ENCODE measurements at places on chromosomes 7 and 10.
A peak's percentile ranks its signal among the peaks of the same experiment; 100 is the strongest.

DNA sequence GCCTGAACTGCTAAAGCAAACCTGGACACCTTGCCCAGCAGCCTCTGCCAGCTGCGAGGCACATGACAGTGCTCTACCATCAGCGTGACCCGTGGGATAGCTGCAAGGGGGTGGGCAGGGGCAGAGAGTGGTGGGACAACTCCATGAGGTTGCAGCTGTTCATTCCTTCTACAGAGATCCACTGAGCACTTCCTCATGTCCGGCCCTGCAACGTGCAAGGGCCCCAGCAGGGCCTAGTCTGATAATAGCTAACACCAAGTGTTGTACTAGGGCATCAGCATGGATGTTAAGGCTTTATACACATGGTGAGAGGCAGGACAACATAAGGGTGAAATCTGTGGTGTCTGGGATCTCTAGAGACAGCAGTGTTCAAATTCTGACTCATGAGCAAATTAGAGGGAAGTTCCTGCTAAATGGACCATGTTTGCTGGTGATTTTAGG, 14.3 kb downstream of the NOD1 start:
- peak; percentile 28 for DNase-seq

GRCh38 chr10:122173766-122174435, 97.2 kb upstream of the BTBD16 start:
- no peak for DNase-seq

GRCh38 chr10:61942604-61943461, 41.3 kb downstream of the ARID5B start:
- peak; percentile 87 for DNase-seq

- no peak for DNase-seq
These were observed 3.3 kb downstream of the ZMIZ1 start for GRCh38 chr10:79072041-79072441.

- DNase-seq = peak; percentile 27
These were observed 97.7 kb downstream of the TAF3 start for GRCh38 chr10:7915923-7916536.

- DNase-seq = no peak
These were observed 268.9 kb upstream of the SEMA3C start for GRCh38 chr7:81187753-81188152.

DNA sequence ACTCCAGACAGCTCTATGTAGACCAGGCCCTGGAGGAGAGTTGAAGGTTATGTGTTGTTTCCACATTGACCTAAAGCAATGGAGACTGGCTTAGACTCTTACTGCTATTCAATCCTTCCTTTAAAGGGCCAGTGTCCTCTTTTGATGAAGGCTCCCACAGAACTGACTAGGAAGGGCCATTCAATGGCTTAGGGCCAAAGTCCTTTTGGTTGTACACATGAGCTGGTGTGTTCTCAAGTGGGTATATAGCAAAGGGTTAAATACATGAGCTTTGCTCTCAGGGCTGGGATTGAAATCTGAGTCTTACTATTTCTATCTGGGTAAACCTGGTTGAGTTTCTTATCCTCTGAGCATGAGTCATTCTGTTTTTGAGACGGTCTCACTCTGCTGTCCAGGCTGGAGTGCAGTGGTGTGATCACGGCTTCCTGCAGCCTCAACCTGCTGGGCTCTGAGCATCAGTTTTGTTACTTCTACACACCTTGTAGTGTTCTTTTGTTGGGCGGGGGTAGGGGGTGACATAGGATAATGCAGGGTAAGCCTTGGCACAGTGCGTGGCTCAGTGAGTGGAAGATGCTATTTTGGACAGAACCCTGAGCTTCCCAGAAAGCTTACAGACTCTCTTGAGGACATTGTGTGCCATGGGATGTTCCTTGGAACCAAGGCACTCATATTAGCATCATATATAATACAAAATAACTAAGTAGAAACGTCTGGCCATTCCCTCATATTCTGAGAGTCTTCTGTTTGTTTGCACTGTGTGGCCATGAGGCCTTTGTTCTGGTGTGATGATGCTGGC, 90.1 kb downstream of the ABCC2 start:
- DNase-seq = peak; percentile 48

- DNase-seq = peak; percentile 56
These were observed 29.0 kb upstream of the MPP7 start for GRCh38 chr10:28331841-28332240.

- no peak for DNase-seq
These were observed 4.0 kb upstream of the BAIAP2L1 start for GRCh38 chr7:98404840-98405239.

DNA sequence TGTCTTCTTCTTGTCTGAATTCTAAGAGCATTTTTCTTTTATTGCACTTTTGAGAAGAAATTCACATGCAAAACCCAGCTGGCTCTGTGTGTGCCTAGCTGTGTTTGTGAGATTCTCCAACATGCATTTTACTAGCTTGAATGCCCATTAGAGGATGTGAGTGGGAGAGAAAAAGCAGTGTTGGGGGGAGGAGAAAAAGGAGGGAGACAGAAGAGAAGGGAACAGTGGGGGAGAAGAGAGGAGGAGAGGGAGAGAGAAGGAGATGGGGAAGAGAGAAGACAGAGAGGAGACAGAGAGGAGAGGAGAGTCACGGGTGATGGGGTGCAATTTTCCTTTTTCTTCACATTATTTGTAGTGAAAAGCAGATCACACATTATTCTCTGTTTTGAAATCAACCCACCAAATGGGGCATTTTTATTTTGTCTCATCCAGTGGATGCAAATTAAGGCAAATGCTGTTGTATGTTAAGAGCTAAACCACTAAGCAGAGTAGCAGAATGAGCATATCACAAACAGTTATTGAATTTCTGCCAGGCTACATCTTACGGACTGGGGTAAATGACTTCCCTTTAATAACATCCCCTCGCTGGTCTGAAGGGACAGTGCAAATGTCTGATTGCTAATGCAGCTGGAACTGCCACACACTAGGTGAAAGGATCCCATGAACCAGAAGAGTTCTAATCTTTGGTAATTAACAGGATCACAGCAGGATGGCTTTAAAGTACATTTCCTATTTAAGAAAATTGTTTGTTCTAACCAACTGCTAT, 849 bp downstream of the LRRN3 start:
- DNase-seq = no peak

DNA sequence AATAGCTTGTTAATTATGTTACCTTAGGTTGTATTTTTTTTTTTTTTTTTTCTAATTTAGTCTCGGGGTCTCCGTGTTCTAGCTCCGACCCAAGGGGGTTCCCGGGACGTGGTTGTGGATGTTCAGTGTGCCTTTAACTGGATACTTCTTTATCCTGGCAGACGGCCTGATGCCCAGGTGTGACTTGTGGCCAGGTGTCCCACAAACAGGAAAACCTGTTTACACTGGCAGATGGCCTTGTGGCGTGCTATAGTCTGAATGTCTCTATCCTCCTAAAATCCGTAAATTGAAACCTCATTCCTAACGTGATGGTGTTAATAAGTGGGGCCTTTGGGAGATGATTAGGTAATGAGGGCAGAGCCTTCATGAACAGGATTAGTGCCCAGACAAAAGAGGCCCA, 546.4 kb upstream of the C7orf33 start:
- no peak for DNase-seq

DNA sequence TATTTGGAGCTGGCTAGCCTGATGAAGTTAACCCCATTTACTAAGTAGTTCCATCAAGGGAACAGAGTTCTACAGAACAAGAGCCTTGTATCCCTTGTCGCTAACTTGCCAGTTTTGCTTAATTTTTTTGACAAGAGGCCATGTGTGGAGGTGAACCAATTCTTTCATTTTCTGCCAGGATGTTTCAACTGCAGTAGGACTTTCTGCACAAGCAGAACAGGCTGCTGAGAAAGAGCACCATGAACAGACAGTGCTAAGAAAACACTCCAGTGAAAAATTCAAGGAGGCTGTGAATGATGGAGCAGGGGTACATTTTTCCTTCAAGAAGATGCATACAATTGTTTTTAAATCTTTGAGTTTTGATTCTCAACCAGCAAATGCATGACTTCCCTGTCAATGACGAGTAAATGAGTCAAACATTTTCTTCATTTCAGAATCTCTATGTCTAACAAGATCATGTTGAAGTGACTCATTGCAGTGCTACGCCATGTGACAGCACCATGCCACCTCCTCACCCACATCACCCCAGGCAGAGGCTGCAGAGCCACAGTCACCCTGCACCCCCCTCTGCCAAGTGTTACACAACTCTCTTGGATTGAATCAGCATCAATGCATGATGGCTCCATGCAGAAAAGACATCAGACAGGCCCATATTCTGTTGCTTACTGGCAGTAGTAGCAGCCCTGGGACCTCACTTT, 193.1 kb downstream of the COBL start:
- DNase-seq = peak; percentile 44

GRCh38 chr10:119336599-119336998, 129.2 kb downstream of the GRK5 start:
- no peak for DNase-seq

DNA sequence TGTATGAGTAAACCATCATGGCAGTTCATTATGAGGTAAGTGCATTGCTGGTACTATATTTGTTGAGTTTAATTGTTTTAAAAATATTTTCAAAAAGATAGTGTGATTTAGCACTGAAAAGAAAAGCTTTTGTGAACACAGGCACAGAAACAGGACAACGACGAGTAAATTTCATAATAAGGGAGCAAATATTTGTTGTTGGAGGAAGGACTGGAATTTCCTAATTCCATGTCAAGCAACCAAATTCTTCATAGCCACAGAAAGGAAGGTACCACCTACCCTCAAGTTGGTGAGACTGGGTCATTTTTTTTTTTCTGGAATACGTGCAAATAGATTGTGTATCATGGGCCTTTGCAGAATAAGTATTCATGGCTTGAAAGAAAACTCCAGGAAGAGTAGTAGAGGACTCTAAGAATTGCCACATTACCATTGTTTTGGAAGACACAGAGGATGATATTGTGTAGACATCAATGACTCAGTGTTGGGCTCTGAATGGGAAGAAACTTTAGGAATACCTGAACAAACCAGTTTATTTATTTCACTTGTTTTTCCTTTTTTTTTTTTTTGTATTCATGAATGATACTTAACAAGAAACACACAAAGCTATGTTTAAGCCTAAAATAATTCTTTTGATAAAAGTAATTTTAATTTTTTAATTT, 7.8 kb downstream of the UBE2D4 start:
- no peak for DNase-seq

DNA sequence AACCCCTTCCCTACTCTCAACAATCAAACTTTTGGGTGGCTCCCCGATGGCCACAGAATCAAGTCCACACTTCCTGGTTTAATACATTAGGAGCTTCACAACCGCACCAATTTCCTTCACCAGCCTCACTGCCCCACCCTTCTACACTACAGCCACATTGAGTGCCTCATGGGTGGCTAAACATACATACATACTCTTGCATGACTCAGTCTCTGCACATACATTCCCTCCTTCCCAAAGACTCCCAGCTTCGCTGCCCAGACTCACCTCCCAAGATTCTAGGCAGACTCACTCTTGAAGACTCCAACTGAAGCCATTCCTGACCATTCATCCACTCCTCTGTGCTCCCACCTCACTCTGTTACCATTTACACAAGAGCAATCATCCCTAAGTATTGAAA, 15.9 kb downstream of the VPS41 start:
- peak; percentile 5 for DNase-seq

GRCh38 chr10:99358101-99358500, 28.9 kb downstream of the CNNM1 start:
- no peak for DNase-seq

- no peak for DNase-seq
These were observed 449.1 kb downstream of the PAXIP1 start for GRCh38 chr7:154553711-154554265.

GRCh38 chr7:132548489-132549078, 27.7 kb downstream of the PLXNA4 start:
- no peak for DNase-seq

- DNase-seq = no peak
These were observed 59.0 kb downstream of the SYPL1 start for GRCh38 chr7:106053109-106053508.

- no peak for DNase-seq
These were observed 144.5 kb upstream of the ASAH2 start for GRCh38 chr10:50395851-50396250.

DNA sequence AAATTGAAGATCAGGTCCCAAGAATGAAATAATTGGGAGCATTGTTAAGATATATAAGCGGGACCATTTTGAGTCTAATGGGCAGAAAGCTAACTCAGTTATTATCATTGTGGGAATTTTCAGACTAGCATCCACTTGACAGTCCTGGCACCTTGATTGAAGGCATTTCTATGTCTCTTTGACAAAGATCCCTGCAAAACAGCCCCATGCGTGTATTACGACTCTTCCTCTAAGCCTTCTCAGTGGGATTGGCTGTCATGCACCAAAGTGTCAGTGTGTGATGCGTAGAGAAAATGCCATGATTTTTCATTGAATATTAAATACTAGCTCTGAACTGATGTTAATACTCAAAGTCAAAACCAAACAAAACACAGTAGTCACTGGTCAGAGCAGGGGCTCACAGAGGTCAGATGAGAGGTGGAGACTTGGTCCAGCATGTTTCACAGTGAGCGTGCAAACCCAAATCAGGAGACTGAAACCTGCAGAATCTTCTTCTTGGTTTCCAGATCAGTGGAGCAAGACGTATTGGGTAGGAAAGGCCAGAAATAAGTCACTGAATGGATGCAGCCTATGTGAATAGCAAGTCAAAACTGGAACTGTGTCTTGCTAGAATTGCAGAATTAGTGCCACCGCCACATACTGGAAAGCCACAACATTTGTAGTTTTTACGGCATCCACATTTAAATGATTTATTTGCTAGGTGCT, 303.6 kb upstream of the AKR1E2 start:
- no peak for DNase-seq

DNA sequence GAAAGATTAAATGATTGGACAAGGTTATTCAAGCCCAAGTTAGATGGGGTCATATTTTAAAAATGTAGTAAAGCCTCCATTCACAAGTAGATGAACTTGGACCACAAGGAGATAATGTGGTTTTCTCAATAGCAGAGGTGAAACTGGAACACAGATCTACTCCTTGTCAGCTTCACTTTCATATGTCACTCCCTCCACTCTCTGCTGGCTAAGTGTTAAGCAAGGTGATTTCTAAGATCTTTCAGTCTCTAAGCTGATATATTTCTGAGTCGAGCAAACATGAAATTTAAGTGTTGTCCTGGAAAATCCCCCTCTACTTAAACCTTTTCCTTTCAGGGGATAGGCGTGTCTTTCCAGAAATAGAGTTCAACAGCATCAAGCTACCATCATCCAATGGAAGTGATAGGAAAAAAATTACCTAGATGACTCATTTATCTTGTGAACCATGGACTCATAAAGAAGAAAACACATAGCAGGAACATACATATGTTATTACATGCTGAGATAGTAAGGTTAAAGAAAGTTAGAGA, 275.0 kb downstream of the PTEN start:
- no peak for DNase-seq

DNA sequence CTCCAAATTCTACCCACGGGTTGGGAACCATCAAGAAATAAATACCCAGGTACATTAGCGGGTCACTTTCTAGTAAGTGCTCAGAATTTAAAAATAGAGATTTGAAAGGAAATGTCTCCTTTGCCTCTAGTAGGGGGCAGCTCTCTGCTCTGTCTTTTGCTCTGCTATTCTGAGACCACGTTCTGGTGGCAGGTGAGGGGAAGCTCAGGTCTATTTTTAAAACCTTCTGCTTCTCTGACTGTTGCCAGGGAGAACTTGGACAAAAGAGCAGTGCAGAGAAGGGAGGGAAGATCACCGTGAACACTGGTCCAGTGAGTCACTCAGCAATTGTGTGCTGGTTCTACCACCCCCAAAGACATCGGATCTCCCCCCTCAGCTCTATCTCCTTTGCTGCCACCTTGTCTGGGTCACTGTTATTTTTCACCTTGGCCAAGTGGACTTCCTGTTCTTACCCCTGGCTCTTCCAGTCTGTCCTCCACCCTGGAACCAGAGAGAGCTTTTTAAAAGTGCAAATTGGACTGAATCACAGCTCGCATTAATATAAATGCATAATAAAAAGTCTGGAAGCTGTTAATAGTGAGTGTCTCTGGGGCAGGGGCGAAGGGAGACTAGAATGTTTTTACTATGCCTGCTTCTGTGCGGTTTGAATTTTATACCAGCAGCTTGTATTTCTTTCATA, 72.4 kb upstream of the LOXL4 start:
- DNase-seq = peak; percentile 29
